ENCODE measurements at places on chromosomes 7 and 10.

DNA sequence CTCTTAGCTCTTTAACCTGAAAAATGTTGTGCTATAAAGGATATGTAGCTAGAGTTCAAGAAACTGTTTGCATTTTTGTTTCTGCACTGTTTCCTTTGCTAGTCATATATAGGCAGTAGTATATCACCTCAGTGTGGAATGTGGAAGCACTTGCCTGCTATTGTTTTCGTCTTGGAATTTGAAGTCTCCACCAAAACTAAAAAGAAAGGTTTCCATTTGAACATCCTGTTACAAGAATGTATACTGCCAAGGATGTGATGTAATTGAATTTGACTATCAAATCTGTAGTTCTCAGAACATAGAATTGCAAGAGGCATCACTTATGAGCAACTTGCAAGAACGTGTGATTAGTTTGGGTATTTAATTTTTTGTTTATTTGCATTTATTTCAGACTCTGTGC, 51.1 kb upstream of the MEOX2 start:
- no peak for DNase-seq

DNA sequence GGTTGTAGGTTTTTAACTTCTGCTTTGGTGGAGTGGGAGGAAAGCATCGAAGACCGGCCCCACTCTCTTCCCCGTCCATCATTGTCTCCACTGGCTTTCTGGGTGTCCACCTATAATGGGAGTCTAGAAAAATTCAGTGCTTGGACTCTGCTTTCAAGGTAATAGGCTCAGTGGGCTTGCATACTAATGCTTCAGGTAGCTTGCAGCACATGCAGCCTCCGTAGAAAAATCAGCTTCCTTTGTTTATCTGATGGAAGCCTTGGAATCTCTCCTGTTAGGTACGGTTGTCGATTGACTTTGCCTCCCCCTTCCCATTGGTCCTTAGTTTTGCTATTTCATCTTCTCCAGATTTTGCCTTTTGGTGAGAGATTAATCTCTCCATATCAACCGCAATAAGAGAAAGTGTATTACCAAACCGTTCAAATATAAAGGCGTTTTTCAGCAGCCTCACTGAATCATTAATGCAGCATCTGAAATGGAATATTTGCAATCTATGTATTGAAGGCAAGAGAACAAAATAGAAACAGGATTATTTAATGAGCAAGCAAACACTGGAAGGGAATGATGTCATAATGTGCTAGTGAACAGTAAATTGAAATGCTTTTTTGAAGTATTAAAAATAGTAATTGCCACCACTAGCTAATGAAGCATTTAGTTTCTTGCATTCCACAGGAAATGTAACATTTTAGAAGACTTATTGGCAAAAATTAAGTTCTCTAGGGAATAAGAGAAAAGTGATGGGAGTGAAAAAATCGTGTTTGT, 944 bp downstream of the AVL9 start:
- no peak for DNase-seq

GRCh38 chr10:51156926-51157325, 82.6 kb downstream of the PRKG1 start:
- no peak for DNase-seq

DNA sequence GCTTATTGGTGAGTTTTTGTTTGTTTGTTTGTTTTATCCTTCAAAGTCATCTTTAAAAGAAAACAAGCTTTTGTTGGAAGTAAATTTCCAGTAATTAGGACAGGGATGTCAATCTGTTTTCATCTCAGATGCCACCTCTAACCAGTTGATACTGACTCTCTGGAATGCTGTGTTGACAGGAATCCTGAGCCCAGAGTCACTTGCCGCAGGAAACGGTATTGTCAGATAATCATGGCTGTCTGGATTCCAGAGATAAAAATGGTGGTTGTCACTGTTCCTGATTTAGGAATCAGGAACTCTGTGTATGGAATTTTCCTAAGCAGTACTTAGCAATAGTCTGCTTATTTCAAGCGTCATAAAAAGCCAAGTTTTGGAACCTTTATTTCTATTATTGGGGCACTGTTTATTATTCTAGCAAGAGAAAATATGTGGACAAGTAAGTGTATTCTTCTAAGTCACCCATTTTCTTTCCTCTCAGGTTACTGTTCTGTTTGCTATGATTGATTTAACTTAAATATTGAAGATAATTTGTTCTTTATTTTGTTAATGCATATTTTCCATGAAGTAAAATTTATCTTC, 39.2 kb downstream of the CDC123 start:
- DNase-seq: no peak

GRCh38 chr7:128892521-128893250, 17.8 kb downstream of the KCP start:
- DNase-seq: no peak

- no peak for DNase-seq
These were observed 521.2 kb downstream of the TCERG1L start for GRCh38 chr10:130790339-130790738.

DNA sequence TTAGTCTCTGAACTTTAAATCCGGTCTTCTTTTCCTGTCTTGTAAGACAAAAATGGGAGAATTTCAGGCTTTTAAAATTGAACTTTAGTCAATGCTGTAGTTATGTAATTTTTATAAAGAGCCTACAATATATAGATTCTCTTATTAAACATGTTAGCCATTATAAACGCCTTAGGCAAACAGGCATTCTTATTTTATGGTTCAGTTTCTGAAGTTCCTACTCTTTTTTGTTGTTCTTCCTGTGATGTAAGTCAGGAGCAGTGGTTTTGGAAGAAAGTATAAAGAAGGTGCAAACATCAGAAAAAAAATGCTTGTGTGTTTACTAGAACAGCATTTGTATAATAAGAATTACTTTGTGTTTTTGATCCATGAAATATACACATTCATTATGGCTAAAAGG, 41.6 kb downstream of the BICC1 start:
- no peak for DNase-seq

- DNase-seq: no peak
These were observed 67.0 kb downstream of the WDR37 start for GRCh38 chr10:1123198-1123597.

DNA sequence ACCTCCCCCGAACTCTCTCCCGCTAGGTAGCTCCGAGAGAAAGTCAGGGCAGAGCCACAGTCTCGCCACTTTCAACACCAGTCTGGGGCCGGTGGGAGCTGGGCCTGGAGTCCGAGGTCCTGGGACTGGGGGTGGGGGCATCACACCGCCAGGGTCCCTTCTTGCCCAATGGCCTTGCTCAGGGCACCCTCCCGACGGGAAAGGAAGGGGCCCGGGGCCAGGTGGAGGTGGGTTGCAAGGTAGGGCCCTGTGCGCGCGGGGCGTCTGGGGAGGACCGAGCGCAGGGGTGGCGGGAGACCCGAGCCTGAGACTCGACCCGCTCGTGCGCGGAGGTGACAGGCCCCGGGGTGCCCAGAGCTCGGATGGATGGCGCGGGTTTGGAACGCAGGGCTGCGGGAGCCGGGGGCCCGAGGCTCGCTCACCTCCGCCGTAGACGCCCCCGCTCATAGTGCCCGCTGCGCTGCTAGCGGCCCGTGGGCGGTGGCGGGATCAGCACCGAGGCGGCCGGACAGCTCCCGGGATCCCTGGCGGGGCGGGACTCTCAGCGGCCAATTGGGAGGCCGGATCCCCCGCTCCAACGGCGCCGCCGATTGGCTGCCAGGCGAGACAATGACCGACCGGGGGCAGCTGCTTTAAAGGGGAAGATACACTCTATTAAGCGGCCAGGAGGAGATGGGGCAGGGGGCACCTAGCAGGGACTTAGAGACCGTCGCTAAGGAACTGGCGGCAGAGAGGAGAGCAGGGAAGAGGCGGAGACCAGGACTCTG, at the start of gene ACTL6B:
ACTL6B (minus strand) TSS at position 541 of the 767 bp plus-strand sequence; CDS start at position 447, 94 bp downstream.
- DNase-seq: no peak

- no peak for DNase-seq
These were observed 1101.7 kb upstream of the GHITM start for GRCh38 chr10:83037653-83038052.

- DNase-seq: no peak
These were observed 287.5 kb upstream of the KLF14 start for GRCh38 chr7:131021460-131021859.

DNA sequence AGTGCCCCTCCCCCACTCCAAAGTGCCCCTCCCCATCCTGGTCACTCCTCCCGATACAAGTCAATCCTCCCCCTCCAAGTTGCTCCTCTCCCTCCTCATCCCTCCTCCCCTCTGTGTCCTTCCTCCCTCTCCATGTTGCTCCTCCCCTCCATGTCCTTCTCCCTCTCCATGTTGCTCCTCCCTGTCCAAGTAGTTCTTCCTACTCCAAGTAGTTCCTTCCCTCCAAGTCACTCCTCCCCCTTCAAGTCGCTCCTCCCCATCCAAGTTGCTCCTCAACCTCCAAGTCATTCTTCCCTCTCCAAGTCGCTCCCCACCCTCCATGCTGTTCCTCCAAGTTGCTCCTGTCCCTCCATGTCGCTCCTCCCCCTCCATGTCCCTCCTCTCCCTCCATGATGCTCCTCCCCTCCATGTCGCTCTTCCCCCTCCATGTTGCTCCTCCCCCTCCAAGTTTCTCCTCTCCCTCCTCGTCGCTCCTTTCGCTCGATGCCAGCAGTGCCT, 8.6 kb upstream of the WBP1L start:
- DNase-seq: no peak

DNA sequence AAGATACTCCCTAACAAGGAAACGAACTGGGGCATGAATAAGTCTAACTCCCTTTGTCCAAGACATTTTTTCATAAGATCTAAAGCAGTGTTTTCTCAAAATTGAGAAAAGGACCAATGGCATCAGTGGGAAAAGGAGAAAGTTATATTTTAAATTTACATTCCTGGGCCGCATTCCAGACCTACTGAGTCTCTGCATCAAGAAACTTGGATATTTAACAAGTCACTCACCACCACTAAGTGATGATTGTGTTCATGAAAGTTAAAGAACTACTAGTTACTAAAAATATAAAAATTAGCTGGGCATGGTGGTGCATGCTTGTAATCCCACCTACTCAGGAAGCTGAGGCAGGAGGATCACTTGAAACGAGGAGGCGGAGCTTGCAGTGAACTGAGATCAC, 149.6 kb upstream of the MEOX2 start:
- no peak for DNase-seq

DNA sequence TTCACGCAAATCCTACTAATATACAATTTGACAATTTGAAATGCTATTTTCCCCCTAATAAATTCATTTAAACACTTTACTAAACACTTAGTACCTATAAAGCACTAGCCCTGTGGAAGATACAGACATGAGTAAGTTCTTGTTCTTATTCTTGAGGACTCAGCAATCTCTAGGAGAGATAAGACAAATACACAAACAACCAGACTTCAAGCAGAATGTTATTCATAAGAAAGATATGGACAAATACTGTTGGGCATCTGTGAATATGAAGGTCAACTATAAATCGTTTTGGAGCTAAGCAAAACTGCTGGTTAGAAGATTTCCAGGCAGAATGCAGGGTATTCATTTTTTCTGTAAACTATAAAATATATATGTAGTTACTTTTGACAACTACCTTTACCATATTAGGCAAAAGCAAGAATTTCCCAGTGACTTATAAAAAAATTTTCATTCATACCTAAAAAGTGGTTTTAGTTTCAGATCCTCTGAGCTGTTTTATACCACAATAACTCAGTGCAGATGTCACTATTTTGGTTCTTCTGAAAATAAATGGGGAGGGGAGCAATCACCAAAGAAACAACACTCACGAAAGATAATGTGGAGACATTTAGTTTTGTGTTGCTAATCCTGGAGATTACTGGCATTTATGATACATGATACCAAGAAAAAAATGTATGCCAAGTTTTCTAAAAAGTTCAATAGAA, 3.8 kb downstream of the VPS41 start:
- no peak for DNase-seq

- no peak for DNase-seq
These were observed 64.3 kb downstream of the EZH2 start for GRCh38 chr7:148819697-148820360.

All from kidney epithelial cell (primary cell).